Left colon (tissue), 2 donors: ENCODE measurements at places on chromosomes 13 and 19. TPM values are rescaled to one million over a fixed set of nuclear protein-coding genes. Genes with fewer than 3 reads are reported as not detected.

The PRKCG gene
- total RNA-seq, result 0.22 TPM

The IRGC gene
- total RNA-seq, result not detected

The PLA2G4C gene
- 9.3 TPM for total RNA-seq

The IGLON5 gene
- not detected for total RNA-seq
